ENCODE measurements at places on chromosomes 16 and 17.

GRCh38 chr16:47956916-47957315 lies 198.9 kb downstream of the ABCC12 start:
- no peak overlapping the region for H3K4me3 ChIP-seq
- DNase-seq: no peak
- H3K36me3 ChIP-seq: no peaks in the 10 kb centered on the region
- no peaks in the 10 kb centered on the region for H3K27me3 ChIP-seq
- no peaks in the 10 kb centered on the region for H3K4me1 ChIP-seq
- no peak overlapping the region for H3K27ac ChIP-seq

DNA sequence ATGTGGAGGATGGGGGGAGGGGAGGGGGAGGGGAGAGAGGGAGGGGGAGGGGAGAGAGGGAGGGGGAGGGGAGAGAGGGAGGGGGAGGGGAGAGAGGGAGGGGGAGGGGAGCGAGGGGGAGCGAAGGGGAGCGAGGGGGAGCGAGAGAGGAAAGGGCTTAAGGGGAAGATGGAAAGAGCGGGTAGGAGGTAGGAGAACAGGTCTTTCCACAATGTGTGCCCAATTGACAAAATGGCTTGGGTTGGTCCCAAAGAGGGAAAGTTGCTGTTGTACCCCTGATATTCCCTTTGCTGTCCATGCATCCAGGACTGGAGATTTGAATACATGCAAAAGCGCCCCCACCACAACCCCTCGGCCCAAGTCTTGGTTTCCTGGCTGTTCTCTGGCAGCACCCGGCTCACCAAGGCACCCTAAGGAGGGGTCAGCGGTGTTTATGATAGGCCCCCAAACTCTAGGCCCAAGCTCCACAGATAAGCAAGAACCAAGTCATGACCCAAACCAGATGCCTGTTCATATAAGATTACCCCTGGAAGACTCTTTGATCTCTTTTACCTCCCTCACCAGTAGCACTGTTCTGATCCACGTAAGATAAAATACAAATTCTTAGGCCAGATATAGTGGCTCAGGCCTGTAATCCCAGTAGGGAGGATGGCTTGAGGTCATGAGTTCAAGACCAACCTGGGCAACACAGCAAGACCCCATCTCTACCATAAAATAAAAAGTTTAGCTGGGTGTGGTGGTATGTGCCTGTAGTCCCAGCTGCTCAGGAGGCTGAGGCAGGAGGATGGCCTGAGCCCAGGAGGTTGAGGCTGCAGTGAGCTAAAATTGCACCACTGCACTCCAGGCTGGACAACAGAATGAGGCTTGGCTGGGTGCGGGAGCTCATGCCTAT lies 119.6 kb downstream of the ZFHX3 start:
- H3K4me1 ChIP-seq: peaks cover 3% of the 10 kb centered on the region
- no peak for DNase-seq
- no peak overlapping the region for H3K4me3 ChIP-seq
- no peaks in the 10 kb centered on the region for H3K27me3 ChIP-seq

DNA sequence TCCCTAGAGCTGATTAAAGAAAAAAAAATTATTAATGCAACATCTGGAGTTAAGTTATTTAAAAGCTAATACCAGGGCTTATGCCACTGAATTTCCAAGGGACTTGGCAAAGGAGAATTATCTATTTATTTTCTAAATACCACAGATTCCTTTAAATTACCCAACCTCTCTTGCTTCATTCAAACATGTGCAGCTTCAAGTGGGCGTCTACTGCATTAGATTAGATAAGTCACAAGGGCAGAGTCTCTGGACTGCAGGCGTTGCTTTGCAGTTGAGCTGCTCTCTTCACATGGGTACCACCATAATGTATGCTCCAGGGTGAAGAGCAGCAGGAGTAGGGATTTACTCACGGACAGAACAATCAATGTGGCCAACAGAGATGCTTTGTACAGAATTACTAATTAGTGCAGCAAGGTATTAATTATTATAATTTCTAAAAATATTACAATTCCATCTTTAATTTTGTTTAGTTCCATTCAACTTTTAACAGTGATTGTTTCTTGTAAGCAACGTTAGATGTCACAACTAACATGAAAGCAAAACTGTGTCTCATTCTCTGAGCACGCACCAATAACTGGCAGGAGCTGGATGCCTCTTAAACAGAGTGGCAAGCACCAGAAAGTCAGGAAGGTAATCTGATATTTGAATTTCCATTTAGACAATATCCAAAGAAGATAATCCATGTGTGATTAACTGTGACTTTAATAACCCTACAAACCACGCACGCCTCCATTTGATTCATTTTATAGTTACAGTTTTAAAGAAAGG lies 214.2 kb downstream of the STX8 start:
- H3K4me3 ChIP-seq: no peak overlapping the region
- no peaks in the 10 kb centered on the region for H3K27me3 ChIP-seq
- H3K36me3 ChIP-seq: no peaks in the 10 kb centered on the region
- no peaks in the 10 kb centered on the region for H3K4me1 ChIP-seq
- H3K27ac ChIP-seq: no peak overlapping the region

GRCh38 chr17:21058098-21058893 lies 15.5 kb upstream of the USP22 start:
- no peak overlapping the region for H3K27ac ChIP-seq
- no peak overlapping the region for H3K4me3 ChIP-seq
- no peaks in the 10 kb centered on the region for H3K27me3 ChIP-seq
- DNase-seq: no peak

- peak overlapping the region; percentile 85 for H3K4me3 ChIP-seq
- no peak for DNase-seq
- H3K27ac ChIP-seq: peak overlapping the region; percentile 93
- peaks cover 20% of the 10 kb centered on the region for H3K36me3 ChIP-seq
These were observed 558 bp downstream of the PEX12 start for GRCh38 chr17:35577830-35578196.

- peaks cover 35% of the 10 kb centered on the region for H3K4me1 ChIP-seq
- no peak for DNase-seq
- H3K27me3 ChIP-seq: no peaks in the 10 kb centered on the region
- H3K4me3 ChIP-seq: no peak overlapping the region
These were observed 5.3 kb downstream of the AP1G1 start for GRCh38 chr16:71803305-71803690.

DNA sequence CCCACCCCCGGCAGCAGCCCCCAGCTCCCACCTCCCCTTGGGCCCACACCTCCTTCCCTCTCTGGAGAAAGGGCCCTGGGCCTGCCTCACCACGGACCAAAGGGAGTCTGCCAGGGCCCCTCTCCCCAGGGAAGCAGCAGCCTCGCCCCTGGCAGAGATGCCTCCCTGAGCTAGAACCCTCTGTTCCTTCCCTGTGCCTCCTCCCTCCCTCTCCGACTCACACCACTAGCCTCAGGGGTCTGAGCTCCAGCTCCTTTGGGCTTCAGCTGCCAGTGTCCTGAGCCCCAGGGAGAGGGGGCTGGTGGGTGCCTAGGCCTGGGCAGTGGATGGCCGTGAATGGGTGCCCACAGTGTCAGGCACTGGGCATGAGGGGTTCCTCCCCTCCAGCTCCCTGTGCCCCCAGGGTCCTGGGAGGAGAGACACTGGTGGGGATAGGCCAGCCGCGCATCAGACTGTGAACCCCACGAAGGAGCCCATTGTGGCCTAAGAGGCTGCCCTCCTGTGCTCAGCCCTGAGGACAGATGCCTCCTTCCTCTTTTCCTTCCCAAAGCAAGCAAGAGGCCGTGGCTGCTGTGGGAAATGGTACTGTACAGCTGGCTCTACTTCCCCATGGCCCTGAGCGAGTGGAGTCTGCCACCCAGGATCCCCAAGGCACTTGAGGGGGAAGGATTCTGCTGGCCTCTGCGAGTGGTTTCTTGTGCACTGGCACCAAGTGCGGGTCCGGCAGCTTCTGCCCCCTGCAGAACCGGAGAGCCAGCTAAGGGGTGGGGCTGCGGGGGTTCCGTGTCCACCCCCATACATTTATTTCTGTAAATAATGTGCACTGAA lies 20.7 kb downstream of the MMP15 start:
- H3K4me1 ChIP-seq: no peaks in the 10 kb centered on the region
- DNase-seq: no peak
- H3K4me3 ChIP-seq: no peak overlapping the region
- H3K36me3 ChIP-seq: no peaks in the 10 kb centered on the region
- no peak overlapping the region for H3K27ac ChIP-seq

- no peak overlapping the region for H3K27ac ChIP-seq
- no peaks in the 10 kb centered on the region for H3K36me3 ChIP-seq
- no peak overlapping the region for H3K4me3 ChIP-seq
- H3K4me1 ChIP-seq: no peaks in the 10 kb centered on the region
- no peaks in the 10 kb centered on the region for H3K27me3 ChIP-seq
These were observed 8.2 kb upstream of the MARCHF10 start for GRCh38 chr17:62816282-62816839.

GRCh38 chr17:538181-538973 lies 176.3 kb downstream of the VPS53 start:
- no peak for DNase-seq
- no peaks in the 10 kb centered on the region for H3K27me3 ChIP-seq
- H3K4me3 ChIP-seq: no peak overlapping the region
- H3K36me3 ChIP-seq: peaks cover 44% of the 10 kb centered on the region

DNA sequence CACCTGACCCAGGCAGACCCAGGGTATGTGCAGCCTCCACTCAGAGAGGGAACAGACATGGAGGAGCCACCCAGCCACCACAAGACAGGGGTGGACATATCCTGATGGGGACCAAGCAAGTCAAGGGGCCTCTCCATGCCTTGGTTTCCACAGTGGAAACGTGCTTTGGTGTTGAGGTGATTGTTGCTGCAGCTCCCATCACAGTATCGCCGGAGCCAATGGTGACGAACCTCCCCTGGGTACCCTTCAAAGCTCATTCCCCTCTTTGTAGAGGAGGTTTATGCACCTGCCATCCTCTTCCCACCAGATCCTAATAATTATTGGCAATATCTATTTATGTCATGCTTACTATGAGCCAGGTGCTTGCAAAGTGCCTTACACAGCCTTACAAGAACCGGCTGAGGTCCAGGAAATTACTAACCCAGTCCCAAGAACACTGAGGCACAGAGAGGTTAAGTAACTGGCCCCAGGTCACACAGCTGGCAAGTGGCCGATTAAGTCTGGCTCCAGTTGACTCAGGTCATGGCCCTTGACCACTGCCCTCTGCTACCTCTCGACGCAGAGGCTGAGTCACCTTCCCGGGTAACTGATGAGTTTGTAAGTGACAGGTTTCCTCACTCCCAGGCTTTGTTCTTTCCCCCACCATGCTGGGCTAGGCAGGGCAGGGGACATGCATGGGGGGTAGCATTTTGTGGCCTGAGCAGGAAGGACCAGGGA lies 20.6 kb downstream of the SLC12A3 start:
- H3K36me3 ChIP-seq: no peaks in the 10 kb centered on the region
- no peak overlapping the region for H3K27ac ChIP-seq
- no peaks in the 10 kb centered on the region for H3K4me1 ChIP-seq
- H3K4me3 ChIP-seq: no peak overlapping the region

- peaks cover 4% of the 10 kb centered on the region for H3K4me1 ChIP-seq
- H3K27ac ChIP-seq: no peak overlapping the region
- peak; percentile 44 for DNase-seq
- H3K4me3 ChIP-seq: peak overlapping the region; percentile 32
These were observed 8.3 kb upstream of the ZNF750 start for GRCh38 chr17:82848022-82848592.

DNA sequence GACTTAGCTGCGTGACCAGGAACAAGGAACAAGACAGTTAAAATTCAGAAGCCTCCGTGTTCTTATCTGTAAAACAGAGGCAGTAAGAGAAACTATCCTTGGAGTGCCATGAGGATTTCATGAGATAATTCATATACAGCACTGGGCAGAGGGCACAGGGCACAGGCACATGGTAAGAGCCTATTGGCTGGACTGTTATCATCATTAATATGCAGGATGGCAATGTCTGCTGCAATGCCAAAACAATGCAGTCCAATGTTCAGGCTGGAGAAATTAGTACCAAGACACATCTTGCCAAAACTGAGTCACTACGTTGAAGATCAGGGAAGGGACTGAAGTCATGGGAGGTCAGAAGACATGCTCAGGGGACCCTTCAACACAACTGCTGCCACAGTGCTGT lies 13.6 kb downstream of the CDRT4 start:
- H3K27ac ChIP-seq: no peak overlapping the region
- no peak overlapping the region for H3K4me3 ChIP-seq
- no peak for DNase-seq
- H3K4me1 ChIP-seq: no peaks in the 10 kb centered on the region

DNA sequence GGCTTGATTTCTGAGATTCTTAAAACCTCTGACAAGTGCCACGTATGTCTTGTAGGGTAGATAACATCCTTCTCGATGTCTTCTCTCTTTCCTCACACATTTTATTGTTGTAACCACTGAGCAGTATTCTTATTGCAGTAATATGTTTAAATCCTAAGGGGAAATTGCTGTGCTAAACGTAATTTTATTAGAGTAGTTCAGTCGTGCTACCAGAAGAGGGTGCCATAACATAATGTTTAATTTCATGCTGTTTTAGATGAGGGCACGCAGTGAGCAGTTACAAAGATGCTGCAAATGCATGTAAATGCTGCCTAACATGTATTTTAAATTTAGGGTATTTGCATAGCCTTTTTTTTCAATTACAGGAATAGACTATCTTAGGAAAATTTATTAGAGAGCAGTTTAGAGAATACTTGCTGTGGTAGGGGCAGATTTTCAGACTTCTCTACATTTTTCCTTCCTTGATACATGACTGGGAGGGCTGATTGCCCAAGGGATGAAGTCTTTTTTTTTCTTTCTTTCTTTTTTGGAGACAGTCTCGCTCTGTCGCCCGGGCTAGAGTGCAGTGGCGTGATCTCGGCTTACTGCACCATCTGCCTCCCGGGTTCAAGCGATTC lies 51.7 kb downstream of the GAN start:
- no peak overlapping the region for H3K27ac ChIP-seq
- no peaks in the 10 kb centered on the region for H3K4me1 ChIP-seq
- no peak overlapping the region for H3K4me3 ChIP-seq
- peaks cover 65% of the 10 kb centered on the region for H3K36me3 ChIP-seq
- no peaks in the 10 kb centered on the region for H3K27me3 ChIP-seq

- peak; percentile 87 for DNase-seq
- H3K27me3 ChIP-seq: no peaks in the 10 kb centered on the region
- H3K27ac ChIP-seq: peak within 1 kb of the TSS; percentile 80
- peaks cover 16% of the 10 kb centered on the region for H3K4me1 ChIP-seq
- H3K4me3 ChIP-seq: peak within 1 kb of the TSS; percentile 100
- peaks cover 4% of the 10 kb centered on the region for H3K36me3 ChIP-seq
These were observed at the start of gene RNFT1 for GRCh38 chr17:59964482-59965328. TSS of gene RNFT1 (minus strand) at chr17:59964740. CDS start at chr17:59964663, 77 bp downstream.

GRCh38 chr17:47649972-47650524 lies 329 bp downstream of the KPNB1 start:
- DNase-seq: no peak
- no peaks in the 10 kb centered on the region for H3K27me3 ChIP-seq
- H3K36me3 ChIP-seq: peaks cover 35% of the 10 kb centered on the region
- peak overlapping the region; percentile 75 for H3K4me3 ChIP-seq
- peak overlapping the region; percentile 84 for H3K27ac ChIP-seq

DNA sequence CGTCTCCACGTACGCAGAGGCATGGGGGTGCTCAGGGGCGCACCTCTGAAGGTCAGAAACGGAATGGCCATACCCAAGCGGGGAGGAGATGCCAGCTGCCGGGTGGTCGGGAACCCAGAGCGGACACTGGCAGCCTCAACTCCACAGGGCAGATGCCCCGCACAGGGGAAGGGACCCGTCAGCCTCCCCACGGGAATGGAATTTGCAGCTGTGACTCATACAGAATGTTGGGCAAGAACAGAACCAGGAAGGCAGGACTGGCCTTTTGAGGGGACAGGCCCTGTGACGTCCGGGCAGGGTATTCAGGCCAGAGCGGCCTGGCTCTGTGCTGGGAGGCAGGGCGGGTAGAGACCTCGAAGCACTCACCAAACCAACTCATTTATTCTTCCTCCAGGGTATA lies 7.5 kb downstream of the TK1 start:
- no peaks in the 10 kb centered on the region for H3K27me3 ChIP-seq
- no peaks in the 10 kb centered on the region for H3K36me3 ChIP-seq
- peaks cover 25% of the 10 kb centered on the region for H3K4me1 ChIP-seq
- no peak overlapping the region for H3K4me3 ChIP-seq

GRCh38 chr17:31558748-31559583 lies 167.5 kb downstream of the RAB11FIP4 start:
- H3K4me3 ChIP-seq: peak overlapping the region; percentile 45
- no peaks in the 10 kb centered on the region for H3K36me3 ChIP-seq

Measured in CD4-positive, alpha-beta T cell (primary cell).